ENCODE measurements at places on chromosomes 5 and 9.

DNA sequence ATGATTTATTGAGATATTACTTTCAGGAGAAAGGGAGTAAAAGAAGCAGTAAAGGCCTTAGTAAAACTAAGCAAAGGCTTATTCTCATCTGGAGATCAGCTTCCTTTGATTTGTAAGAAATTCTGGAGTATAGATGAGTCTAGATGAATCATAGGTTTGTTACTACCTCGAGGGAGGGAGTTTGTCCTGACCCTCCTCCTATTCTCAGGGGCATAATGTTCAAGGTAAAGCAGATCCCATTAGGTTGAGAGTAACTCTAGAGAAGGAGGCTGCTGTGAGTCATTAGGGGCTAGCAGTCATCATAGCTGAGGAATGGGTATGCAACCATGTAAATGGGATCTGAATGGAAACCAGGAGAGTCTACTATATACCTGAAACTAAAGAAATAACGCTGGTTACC, 155.5 kb upstream of the MOCS2 start:
- DNase-seq = no peak
- H3K27ac ChIP-seq = no peak overlapping the region
- H3K27me3 ChIP-seq = peaks cover 1% of the 10 kb centered on the region
- no peaks in the 10 kb centered on the region for H3K36me3 ChIP-seq

- H3K27me3 ChIP-seq = peaks cover 64% of the 10 kb centered on the region
- H3K4me3 ChIP-seq = no peak overlapping the region
- H3K36me3 ChIP-seq = no peaks in the 10 kb centered on the region
- H3K4me1 ChIP-seq = no peaks in the 10 kb centered on the region
These were observed 75.8 kb downstream of the MAP1B start for GRCh38 chr5:72183101-72183520.

DNA sequence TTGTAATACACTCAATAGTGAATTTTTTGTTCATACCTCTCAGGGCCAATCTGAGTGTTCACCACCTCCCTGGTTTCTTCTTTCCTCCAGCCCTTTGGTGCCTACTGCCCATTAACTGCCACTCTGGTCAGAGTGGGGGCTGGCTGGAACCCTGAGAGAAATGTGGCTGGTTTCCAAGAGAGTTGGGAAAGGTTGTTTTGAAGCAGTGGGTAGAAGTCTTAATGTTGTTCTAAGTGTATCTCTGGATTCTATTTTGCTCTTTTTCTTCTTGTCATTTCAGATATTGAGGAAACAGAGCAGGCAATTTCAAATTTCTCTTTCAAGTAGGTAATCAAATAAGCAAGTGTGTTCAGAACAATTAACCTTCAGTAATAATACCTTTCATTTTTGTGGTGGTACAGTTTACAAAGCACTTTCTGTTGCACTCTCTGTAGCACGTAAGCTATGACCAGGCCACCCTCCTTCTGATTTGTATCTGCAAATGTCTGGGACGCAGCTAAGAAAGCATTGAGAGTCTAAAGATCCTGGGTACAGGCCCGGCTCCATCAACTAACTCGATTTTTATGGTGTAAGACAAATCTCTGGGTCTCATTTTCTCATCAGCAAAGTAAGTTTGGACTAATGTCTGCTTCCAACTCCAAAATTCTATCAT, 8.4 kb downstream of the SLC1A3 start:
- H3K4me1 ChIP-seq = no peaks in the 10 kb centered on the region
- H3K27me3 ChIP-seq = peaks cover 24% of the 10 kb centered on the region
- no peak for DNase-seq
- H3K36me3 ChIP-seq = no peaks in the 10 kb centered on the region
- no peak overlapping the region for H3K27ac ChIP-seq

DNA sequence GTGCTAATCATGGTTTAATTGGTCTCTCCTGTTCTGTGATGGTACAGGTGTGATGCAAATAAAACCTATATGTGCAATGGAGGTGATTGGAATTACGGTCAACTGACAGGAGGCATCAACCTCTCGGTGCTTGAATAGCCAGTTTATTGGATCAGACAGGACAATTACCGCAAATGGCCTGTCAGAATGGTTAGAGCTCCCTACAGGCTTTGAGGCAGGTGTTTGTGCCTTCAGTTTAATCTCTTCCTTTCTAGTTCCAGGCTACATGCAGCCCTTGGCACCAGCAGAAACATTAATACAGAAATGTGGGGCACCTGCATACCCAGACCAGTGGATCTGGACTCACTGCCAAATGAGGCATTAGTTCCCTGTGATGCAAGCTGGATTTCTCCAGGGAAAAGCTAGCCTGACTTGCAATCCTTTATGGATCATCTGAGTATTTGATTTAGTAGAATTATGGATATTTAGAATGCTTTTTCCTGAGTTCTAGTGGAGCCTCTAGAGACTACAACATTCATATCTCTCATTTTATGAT, 128.6 kb downstream of the MAT2B start:
- no peak overlapping the region for H3K27ac ChIP-seq
- DNase-seq = no peak
- no peaks in the 10 kb centered on the region for H3K27me3 ChIP-seq
- no peak overlapping the region for H3K4me3 ChIP-seq

- H3K4me3 ChIP-seq = no peak overlapping the region
- no peak for DNase-seq
- no peaks in the 10 kb centered on the region for H3K36me3 ChIP-seq
- H3K27ac ChIP-seq = no peak overlapping the region
- H3K4me1 ChIP-seq = no peaks in the 10 kb centered on the region
- no peaks in the 10 kb centered on the region for H3K27me3 ChIP-seq
These were observed 191.2 kb downstream of the ACTL7B start for GRCh38 chr9:108664309-108665255.

DNA sequence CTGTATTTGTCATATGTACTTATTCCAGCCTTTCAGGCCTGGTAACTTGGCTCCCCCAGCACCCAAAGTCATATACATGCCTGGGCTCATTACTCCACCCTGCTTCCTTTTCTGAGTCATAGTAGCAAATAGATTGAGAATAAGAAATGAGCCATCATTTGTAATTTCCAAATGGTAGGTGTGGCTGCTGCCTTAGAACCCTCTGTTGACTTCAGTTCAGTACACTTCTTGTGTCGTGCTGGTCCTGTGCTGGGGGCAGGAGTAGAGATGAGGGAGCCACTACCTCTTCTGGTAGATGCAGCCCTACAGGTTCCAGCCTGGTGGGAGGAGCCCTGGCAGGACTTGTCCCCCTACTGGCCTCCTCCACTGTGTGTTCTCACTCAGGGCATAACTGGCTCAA, 11.1 kb downstream of the GM2A start:
- H3K36me3 ChIP-seq = peaks cover 43% of the 10 kb centered on the region
- no peak for DNase-seq
- H3K27ac ChIP-seq = peak overlapping the region; percentile 75
- peaks cover 12% of the 10 kb centered on the region for H3K4me1 ChIP-seq
- no peaks in the 10 kb centered on the region for H3K27me3 ChIP-seq

DNA sequence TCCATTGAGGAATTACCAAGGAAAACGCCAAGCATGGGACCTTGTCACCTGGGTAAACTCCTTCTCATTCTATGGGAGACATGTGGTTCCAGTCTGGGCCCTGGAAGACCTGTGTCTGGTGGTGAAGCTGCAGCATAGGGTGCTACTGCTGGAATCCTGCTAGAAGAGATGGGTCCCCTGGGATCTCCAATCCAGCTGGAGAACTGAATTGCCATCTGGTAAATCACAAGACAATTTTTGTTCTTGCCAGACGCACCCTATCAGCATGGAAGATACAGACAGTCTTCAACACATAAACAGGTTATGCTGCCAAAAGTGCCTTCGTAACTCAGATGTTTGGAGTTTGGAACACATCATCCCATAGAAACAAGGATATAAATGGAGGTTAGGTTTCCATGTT, 424.0 kb upstream of the BRINP1 start:
- no peaks in the 10 kb centered on the region for H3K36me3 ChIP-seq
- no peak overlapping the region for H3K4me3 ChIP-seq
- H3K27ac ChIP-seq = no peak overlapping the region
- DNase-seq = no peak

- no peaks in the 10 kb centered on the region for H3K36me3 ChIP-seq
- H3K4me3 ChIP-seq = no peak overlapping the region
- H3K27me3 ChIP-seq = peaks cover 67% of the 10 kb centered on the region
- DNase-seq = no peak
- H3K27ac ChIP-seq = no peak overlapping the region
These were observed 11.1 kb upstream of the CAST start for GRCh38 chr5:96651047-96651446.

- no peak for DNase-seq
- H3K4me3 ChIP-seq = no peak overlapping the region
- no peaks in the 10 kb centered on the region for H3K4me1 ChIP-seq
- no peaks in the 10 kb centered on the region for H3K36me3 ChIP-seq
- H3K27me3 ChIP-seq = no peaks in the 10 kb centered on the region
- no peak overlapping the region for H3K27ac ChIP-seq
These were observed 784.6 kb upstream of the ZNF608 start for GRCh38 chr5:125530833-125531615.

- H3K4me1 ChIP-seq = peaks cover 39% of the 10 kb centered on the region
- no peak overlapping the region for H3K27ac ChIP-seq
- no peaks in the 10 kb centered on the region for H3K27me3 ChIP-seq
- H3K4me3 ChIP-seq = no peak overlapping the region
- H3K36me3 ChIP-seq = peaks cover 68% of the 10 kb centered on the region
These were observed 10.0 kb downstream of the MTAP start for GRCh38 chr9:21812415-21812814.

GRCh38 chr5:107378218-107378899, 292.4 kb downstream of the EFNA5 start:
- no peak overlapping the region for H3K4me3 ChIP-seq
- peaks cover 2% of the 10 kb centered on the region for H3K4me1 ChIP-seq
- H3K27me3 ChIP-seq = peaks cover 15% of the 10 kb centered on the region
- H3K27ac ChIP-seq = no peak overlapping the region
- H3K36me3 ChIP-seq = no peaks in the 10 kb centered on the region
- no peak for DNase-seq

All from activated T-helper 2 cell treated with anti-CD3 and anti-CD28 coated beads, Interferon-gamma antibody, Interleukin-2, Interleukin-4, amounts not matched to agents 10 μg/mL and 5 μg/mL and 100 μg/mL, durations not matched to agents 14 hours and 24 hours and 36 hours (primary cell).